ENCODE measurements at places on chromosomes 7 and 10. TPM values are rescaled to one million over a fixed set of nuclear protein-coding genes. Genes with fewer than 3 reads are reported as not detected.

GRCh38 chr10:13390604-13391522, 42.8 kb upstream of the SEPHS1 start:
- no peak for DNase-seq

DNA sequence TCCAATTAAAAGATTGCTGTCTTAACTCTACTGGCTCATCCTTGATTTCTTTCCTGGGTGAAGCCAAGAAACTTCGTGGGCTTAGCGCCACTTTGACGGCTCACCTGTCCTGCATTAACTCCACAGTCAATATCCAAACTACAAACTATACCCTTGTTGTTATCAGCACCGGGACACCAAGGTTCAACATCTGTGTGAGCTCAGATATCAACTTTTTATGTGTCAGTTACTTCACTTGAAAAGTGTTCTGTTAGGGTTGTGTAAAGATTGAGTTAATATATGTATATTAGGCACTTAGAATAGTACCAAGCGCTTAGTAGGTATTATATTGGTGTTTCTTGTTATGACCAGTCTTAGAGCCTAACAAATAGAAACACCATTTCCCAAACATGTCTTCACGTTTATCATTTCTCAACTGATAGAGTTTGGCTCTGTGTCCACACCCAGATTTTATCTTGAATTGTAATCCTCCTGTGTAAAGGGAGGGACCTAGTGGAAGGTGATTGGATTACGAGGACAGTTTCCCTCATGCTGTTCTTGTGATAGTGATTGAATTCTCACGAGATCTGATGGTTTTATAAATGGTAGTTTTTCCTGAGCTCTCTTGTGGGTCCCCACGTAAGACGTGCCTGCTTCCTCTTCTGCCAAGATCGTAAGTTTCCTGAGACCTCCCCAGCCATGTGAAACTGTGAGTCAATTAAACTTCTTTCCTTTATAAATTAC, 19.0 kb upstream of the ST8SIA6 start:
- DNase-seq = no peak

DNA sequence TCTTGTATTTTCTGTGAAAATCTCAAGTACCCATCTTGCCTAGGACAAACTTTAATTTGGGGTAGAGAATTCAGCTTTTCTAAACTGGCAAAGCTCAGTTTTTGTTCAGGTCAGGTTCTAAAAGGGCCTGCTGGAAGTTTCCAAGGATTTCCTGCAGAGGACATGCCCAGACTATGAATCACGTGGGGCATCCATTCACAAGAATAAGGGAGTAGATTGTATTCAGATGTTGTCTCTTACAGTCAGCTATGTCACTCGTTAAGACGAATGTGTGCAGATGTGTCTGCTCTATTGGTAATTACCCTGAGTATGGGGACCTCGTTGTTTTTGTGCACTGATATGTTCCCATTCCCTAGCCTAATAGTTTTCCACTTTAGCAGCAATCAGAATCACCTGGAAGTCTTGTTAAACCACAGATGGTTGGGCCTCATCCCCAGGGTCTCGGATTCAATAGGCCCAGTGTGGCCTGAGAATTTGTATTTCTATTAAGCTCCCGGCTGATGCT, 81.0 kb upstream of the ITPRID1 start:
- DNase-seq = no peak

DNA sequence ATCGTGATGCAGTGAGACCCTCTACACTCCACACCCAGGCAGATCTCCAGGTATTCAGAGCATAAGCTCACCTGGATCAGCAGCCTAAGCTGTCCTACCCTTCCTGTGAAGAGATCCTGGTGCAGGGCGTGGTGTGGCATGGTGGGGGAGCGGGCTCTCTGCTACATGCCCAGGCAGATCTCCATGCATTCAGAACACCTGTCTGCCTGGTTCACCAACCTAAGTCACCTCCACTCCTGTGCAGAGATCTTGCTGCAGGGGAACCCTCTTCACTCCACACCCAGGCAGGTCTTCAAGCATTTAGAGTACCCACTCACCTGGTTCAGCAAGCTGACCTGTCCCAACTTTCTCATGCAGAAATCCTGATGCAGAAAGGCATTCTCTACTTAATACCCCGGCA, 394.4 kb upstream of the SEMA3A start:
- DNase-seq = no peak

Gene KRIT1
- total RNA-seq = 37.8 TPM

GRCh38 chr7:87110778-87111177, 41.5 kb upstream of the DMTF1 start:
- DNase-seq = no peak
